HS-5 (cell line): ENCODE measurements at places on chromosomes 11 and 22.
A peak's percentile ranks its signal among the peaks of the same experiment; 100 is the strongest.

- no peak for DNase-seq
These were observed 9.3 kb upstream of the MMP13 start for GRCh38 chr11:102964867-102965266.

- DNase-seq: no peak
These were observed at the start of gene SPI1 for GRCh38 chr11:47378010-47378835. Gene SPI1, minus strand, starts transcription at chr11:47378547. Its CDS starts 194 bp downstream, at chr11:47378353.

GRCh38 chr11:133635244-133635739 is 103.0 kb upstream of the OPCML start:
- no peak for DNase-seq

- DNase-seq: no peak
These were observed 40.4 kb downstream of the FLI1 start for GRCh38 chr11:128734103-128734831.

- DNase-seq: no peak
These were observed 38.7 kb upstream of the TOP3B start for GRCh38 chr22:22021162-22021750.

DNA sequence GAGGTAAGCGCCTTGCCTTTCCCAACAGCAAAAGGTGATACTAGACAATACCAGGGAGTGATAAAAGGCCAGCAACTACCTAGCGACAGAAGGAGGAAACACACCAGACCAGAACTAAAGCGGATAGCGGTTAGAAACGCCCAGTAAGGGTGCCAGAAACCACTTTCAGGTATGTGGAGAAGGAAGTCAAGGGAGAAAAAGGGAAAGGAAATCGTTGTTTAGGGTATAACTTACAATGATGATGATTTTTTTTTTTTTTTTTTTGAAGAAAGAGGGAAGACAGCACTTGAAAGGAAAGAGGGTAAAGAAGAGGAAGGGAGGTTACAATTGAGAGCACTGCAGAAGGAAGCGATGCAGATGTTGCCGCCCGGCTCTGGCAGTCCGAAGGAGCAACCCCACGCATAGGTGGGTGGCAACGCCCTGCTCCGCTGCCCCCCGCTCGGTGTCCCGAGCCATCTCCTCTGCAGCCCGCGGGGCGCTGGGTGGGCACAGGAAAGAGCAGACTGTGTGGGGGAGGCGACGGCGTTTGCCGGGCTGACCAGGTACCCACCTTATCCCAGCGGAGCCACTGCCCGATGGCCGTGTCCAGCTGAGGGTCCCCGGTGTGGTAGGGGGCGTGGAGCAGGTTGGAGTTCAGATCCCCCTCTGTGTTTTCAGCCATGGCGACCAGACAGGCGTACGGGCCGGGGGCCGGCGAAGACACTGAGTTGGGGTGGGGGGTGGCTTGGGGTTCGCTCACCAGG is 561 bp downstream of the PGM2L1 start:
- no peak for DNase-seq

- no peak for DNase-seq
These were observed 15.8 kb downstream of the NAV2 start for GRCh38 chr11:19728436-19728835.

- DNase-seq: no peak
These were observed 48.7 kb downstream of the LRRC32 start for GRCh38 chr11:76621868-76622267.

DNA sequence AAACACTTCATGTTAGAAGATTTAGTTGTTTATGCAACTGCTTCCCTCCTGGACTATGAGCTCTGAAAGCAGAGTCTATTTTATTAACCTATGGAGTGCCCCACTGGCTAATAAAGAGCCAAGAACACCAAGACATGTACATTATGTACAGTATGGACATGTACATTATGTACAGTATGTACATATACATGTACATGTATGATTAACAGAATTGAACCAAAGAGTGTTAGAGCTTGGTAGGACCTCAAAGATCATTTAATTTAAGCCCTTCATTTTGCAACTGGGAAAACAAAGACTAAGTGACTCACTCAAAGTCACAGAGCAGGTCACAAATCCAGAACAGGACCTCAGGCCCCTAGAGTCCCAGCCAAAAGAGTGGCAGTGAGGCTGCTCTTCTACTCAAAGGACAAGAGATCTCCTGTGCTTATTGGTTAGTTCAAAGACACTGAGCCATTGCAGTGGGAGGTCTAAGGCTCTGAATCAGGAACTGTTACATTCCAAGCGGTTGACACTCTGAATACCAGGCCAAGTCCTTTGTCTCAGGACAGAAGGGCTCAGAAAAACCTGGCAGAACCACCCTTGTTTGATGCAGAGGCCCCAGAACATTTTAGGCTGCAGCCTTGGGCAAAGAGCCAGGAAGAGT is 103.8 kb downstream of the FAM168A start:
- peak; percentile 49 for DNase-seq

DNA sequence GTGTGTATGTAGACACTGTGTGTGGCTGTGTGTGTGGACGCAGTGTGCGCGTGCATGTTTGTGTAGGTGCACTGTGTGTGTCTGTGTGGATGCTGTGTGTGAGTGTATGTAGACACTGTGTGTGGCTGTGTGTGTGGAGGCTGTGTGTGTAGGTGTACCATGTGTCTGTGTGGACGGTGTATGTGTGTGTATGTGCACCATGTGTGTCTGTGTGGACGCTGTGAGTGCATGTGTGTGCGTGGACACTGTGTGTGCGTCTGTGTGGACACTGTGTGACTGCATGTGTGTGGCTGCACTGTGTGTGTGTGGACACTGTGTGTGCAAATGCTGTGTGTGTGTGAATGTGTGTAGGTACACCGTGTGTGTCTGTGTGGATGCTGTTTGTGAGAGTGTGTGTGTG is 10.3 kb downstream of the TRPM5 start:
- no peak for DNase-seq

- no peak for DNase-seq
These were observed 408.9 kb upstream of the CCDC90B start for GRCh38 chr11:83695046-83695445.

- DNase-seq: peak; percentile 26
These were observed 148.9 kb upstream of the CADM1 start for GRCh38 chr11:115653076-115653475.

DNA sequence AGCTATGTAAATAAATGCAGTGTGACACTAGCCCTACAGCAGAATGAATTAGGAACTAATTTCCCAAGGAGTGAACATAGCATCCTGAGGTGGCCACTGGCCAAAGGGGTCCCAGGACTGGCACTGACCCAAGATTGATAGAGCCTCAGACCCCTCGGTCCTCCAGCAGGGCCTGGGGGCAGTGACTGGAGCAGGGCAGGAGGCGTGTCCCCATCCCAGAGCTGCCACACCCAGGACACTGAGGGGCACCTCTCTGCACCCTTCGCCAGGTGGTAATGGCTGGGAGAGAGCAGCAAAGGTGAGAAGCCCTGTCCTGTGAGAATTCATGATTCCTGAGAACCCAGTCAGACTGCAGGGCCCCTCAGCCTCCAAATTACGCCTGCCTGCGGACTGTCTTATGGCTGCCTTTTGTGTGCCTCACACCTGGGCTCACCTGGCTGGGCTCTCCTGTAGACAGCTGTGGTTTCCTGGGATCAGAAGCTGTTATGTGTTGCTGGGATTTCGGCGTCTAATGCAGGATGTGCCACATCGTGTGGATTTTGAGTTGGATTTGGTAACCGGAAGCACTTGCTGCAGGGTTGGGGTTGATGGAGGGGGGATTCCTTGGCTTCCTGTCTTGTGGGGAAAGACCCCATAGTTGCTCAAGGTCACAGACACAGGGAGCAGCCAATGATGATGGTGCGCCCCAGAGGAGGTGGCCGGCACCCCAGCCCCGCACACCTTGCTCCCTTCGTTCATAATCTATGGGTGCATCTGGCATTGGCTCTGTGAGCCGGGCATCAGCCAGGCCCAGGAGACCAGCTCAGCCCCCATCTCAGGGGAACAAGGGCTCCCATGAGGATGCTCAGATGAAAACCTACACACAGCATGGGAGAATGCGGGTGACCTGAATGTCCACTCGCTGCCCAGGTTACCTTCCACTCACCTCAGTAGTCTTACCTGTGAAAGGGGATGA is 582.9 kb downstream of the BRD1 start:
- no peak for DNase-seq

- DNase-seq: no peak
These were observed 1.4 kb downstream of the MOV10L1 start for GRCh38 chr22:50091092-50091768.

GRCh38 chr11:8227156-8228152 is 36.2 kb downstream of the LMO1 start:
- DNase-seq: no peak

DNA sequence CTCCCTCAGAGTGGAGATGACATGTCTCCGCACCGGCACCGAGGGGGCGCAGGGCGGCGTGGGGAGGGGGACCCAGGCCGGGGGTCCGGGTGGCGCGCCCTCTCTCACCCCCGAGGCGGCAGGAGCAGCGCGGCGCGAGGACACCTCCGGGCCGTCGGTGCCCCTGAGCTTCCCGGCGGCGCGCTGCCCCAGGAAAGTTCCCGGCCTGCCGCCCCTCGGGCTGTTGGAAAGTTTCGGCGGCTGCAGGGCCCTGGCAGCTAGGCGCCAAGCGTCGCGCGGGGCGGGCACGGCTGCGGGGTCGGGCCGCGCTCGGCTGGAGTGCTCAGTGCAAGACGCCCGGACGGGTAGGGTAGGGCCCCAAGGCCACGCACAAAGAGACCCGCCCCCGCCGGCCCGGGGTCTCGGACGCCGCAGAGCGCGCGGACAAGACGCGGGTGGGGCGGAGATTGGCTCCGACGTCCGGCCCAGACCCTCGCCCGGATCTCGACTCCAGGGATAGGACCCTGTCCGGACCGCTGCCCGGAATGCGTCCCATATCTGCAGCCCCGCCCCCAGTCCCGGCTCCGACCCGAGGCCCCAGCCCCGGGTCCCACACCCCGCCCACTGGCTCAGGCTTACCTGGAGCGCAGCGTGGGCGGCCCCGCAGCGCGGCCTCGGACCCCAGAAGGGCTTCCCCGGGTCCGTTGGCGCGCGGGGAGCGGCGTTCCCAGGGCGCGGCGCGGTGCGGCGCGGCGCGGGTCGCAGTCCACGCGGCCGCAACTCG is 471 bp downstream of the ARVCF start:
- DNase-seq: no peak

DNA sequence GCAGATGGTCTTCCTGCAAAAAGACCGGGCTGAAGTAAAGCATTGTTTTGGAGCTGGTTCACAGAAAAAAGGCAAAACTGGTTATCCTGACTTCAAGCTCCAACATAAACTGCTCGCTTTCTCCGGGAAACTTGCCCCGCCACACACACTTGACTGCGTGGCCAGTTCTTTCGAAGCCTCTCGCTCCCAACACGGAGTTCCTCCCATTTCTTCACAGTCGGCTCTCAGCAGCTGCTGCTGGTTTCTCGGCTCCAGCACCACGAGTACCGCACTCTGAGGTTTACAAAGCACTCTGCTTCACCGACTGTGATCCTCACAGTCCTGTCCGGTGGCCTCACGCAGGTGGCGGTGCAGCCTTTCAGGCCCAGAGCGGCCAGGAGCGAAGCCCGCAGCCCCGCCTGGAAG is 264 bp downstream of the CHEK1 start:
- peak; percentile 20 for DNase-seq

- no peak for DNase-seq
These were observed 1243.9 kb downstream of the LRRC4C start for GRCh38 chr11:40215556-40215955.

- DNase-seq: no peak
These were observed 43.9 kb downstream of the SGSM3 start for GRCh38 chr22:40414311-40414710.

DNA sequence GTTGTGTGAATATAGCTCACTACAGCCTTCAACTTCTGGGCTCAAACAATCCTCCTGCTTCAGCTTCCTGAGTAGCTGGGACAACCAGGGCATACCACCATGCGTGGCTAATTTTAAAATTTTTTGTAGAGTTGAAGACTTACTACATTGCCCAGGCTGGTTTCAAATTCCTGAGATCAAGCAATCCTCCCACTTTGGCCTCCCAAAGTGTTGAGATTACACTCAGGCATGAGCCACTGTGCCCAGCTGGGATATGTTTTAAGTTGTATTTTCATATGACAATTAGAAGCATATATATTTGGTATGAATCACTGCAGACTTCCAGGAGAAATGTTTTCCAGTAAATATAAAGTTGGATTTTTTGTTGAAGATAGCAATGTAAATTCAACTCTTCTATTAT is 15.4 kb downstream of the DDX10 start:
- DNase-seq: no peak

DNA sequence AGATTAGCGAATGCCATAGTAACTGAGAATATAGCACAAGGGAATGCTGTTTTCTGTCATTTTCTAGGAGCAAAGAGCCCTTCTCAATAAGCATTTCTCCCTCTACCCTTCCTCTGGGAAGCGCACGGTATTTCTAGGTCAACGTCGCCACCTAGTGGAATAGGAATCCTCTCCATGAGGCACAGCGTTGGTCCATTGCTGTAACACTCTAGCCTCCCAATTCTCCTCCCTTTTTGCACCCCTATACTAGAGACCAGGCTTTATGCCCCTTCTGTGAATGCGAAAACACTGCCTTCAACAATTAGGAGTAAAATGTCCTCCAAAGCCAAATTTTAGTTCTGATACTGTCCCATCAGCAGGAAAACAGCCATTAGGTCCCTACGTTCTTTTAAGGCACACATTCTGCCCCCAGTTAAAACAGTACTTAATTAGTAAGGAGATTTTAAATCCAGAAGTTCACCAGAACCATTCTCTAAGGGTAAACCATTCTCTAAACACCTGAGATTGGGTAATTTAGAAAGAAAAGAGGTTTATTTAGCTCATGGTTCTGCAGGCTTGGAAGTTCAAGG is 12.8 kb upstream of the HYLS1 start:
- DNase-seq: peak; percentile 25

- no peak for DNase-seq
These were observed 2.2 kb downstream of the LAYN start for GRCh38 chr11:111542606-111543275.

GRCh38 chr11:34239465-34240149 is 118.2 kb downstream of the ABTB2 start:
- no peak for DNase-seq

DNA sequence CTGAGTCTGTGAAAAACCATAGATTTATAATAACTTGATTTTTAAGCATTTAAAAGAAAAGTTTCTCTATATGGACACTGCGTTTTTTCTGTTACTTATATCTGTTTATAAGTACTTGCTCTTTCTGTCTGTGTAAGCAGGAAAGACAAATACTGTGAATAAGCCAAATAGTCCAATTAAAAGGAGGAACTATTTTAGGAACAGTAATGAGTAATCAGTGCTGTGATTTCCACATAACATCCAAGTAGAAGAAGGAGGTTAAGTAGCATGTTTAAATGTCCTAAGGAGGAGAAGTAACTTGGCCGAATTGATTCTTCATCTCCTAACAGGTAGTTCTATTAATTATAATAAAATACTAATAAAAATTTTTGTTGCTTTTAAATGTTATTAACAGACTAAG is 40.8 kb downstream of the ZNF214 start:
- DNase-seq: no peak

DNA sequence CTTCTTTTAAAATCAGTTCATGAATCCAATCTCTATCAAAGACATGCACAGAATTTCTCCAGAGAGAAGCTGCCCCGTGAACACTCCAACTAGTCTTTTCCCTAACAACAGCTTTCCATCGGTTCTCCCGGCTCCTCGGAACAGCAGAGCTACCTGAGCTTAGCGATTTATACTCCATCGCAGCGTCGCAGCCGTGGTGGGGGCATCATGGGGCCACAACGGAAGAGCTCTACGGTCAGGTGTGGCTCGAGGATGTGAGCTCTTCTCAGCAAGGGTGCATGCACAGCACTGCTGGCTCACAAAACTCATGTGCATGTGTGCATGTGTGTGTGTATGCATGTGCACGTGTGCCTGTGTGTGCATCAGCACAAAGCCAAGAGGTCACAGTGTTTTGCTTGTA is 11.7 kb upstream of the MOB2 start:
- no peak for DNase-seq

- DNase-seq: no peak
These were observed 346.4 kb upstream of the MTNR1B start for GRCh38 chr11:92623055-92623454.

- DNase-seq: peak; percentile 37
These were observed 42.9 kb upstream of the GAB2 start for GRCh38 chr11:78460471-78460870.
